ENCODE measurements at places on chromosomes 2 and 18.

- DNase-seq = no peak
These were observed 117.3 kb downstream of the GALR1 start for GRCh38 chr18:77366720-77367641.

- DNase-seq = no peak
These were observed 69.9 kb downstream of the AFF3 start for GRCh38 chr2:100072503-100072902.

GRCh38 chr2:30038419-30038818 is 108.4 kb upstream of the YPEL5 start:
- DNase-seq = no peak

- DNase-seq = no peak
These were observed 421.6 kb upstream of the VWC2L start for GRCh38 chr2:213989207-213989606.

GRCh38 chr2:2175381-2176090 is 155.5 kb downstream of the MYT1L start:
- no peak for DNase-seq

All from stimulated activated CD4-positive, alpha-beta T cell treated with anti-CD3 and anti-CD28 coated beads, Interleukin-15, amount 100 ng/mL, for 48 hours (primary cell).